Brain (organoid and tissue), 16 donors: ENCODE measurements at places on chromosomes 2 and 18. TPM values are rescaled to one million over a fixed set of nuclear protein-coding genes. Genes with fewer than 3 reads are reported as not detected.

Gene IL1RL1
- 1.7 TPM for polyA plus RNA-seq

Gene LYG2
- not detected for polyA plus RNA-seq

Gene SPP2
- not detected for polyA plus RNA-seq

Gene APOB
- polyA plus RNA-seq = 0.07 TPM

Gene ZAP70
- polyA plus RNA-seq = not detected

Gene KCNG2
- polyA plus RNA-seq = 0.20 TPM

Gene REEP1
- polyA plus RNA-seq = 12.1 TPM

Gene FSHR
- not detected for polyA plus RNA-seq

Gene SCN9A
- polyA plus RNA-seq = 0.22 TPM
